ENCODE measurements at places on chromosomes 6 and 20.

DNA sequence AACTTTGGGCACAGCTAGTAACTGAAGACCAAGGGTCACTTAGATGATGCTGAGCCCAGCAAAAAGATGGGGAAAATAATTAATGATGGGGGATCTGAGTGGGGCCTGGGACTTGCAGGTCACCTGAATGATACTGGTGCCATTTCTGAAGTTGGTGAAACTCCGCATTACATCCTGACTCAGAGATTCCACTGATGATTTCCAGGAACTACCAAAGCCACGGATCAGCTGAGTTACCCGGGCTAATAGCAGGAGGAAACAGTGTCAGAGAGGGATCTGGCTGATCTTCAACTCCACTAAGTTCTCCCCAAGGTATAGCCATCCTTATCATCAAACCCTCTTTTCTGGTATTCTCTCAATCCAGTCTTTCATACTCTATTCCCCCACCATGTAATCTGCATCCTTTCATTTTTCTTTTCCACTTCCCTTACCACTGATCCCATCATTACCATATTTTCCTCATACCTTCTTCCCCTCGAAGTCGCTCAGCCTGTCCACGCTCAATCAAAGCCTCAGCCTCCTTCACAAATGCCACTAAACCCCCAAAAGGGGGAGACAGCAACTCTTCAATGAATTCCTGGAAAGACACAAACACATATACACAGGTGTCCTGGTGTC lies 20.2 kb downstream of the VPS52 start:
- no peak for DNase-seq

- DNase-seq: no peak
Measured at GRCh38 chr6:153673750-153674149, 365.3 kb upstream of the OPRM1 start.

DNA sequence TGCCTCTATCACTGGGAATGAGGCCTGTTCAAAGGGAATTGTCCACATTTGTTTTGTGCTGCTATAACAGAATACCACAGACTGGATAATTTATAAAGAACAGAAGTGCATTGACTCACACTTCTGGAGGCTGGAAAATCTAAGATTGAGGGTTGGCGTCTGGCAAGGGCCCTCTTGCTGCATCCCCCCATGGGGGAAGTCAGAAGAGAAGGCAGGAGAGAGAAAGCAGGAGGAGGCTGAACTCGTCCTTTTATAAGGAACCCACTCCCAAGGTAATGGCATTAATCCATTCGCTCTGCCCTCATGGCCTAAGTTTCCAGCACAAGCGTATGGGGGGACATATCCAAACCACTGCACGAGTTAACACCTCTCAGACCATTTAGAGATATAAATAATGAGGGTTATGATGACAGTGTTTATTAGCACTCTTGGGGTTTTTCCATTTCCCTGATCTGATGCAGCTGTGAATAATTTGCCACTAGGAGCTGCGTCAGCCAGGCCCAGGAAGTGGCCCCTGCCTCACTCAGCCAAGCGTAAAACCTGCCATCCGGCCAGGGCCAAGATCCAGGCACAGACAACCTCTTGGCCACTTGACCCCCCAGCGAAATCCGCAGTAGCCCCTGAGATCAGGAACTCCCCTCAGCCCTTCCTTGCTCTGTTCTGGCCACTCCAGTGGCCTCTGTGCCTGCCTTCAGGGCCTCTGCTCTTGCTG lies 14.2 kb upstream of the SLCO4A1 start:
- DNase-seq: no peak

DNA sequence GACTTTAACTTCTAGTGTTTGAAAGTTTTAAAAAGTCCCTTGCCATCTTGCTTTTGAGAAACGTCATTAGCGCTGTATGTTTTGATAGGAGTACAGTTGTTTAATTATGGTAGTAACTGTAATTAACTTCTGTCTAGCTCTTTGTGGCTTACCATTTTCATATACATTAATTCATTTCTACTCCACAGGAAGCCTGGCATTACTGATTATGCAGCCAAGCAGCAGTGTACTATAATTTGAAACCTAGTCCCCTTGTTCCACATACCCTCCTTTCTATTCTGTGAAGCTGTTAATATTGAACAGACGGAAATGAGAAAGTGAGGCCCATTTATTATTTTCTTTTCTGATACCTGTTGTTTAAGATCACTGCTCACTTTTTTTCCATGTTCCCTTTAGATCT lies 235.4 kb downstream of the CDKAL1 start:
- no peak for DNase-seq

DNA sequence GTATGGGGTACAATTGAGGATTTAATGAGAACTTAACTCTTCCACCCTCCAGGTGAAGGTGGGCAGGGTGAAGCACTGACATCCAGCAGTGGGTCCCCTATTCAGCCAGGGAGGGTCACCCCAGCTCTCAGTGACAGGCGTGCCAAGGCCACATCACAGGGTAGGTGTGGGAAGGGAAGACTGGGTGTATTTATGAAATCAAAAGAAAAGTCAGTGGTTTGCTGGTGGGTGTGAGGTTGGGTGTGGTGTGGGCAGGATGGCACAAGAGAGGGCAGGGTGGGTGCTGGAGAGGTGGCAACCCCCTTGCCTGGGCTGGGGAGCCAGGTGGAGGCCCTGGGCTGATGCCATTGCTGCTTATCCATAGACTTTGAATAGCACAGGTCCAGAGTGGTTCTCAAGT lies 16.6 kb downstream of the SYNDIG1 start:
- no peak for DNase-seq

DNA sequence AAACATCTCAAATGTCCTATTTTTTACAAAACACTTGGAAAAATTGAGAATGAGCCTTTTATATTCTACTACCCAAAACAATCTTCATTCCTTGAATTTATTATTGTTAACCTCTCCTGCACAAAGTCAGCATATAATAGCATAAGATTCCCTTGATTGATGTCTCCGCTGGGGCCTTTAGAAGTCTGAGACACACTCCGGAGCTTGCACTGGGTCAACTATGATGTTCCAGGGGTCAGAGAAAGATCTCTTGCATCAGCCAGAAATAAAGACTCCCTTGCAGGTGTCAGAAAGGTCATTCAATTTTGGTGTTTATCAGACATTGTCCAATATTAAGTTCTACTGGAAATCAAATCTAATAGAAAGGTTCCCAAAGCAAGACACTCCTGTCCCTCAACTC lies 29.7 kb upstream of the NHSL1 start:
- DNase-seq: no peak

DNA sequence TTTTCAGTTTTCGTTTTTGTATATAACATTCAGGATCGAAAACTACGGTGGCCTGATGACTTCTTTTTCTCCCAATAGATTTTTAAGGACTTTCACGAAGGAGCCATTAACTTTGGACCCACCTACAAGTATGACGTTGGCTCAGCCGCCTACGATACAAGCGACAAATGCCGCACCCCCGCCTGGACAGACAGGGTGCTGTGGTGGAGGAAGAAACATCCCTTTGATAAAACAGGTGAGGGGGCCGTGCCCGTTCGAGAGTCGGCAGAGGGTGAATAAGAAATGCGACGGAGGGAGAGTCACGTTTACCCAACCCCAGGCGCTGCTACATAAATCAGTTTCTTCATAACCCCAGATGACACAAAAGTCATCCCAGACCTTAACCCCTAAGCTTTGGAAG lies 91.5 kb downstream of the SERAC1 start:
- no peak for DNase-seq

DNA sequence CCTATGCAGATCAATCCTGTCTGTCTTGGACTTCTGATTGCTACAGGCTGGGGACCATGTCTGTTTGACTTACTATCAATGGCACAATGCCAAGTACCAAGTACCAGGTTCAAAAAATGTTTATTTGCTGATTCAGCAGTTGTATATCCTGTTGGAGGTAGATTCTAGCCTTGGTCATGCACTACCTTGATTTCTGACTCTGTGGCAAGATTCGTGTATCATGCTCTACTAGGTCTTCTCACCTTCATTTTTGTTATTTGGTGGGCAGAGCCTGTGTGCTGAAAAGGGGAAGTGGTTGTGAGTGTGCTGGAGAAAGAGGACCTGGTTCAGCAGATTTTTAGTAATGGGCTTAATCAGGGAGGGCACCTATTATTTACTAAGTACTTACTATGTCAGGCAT lies 192.4 kb upstream of the MYLIP start:
- no peak for DNase-seq

GRCh38 chr6:118780668-118781067 lies 113.3 kb upstream of the ASF1A start:
- DNase-seq: no peak
